ENCODE measurements at places on chromosomes 5 and 9.

- DNase-seq = no peak
Observed at GRCh38 chr5:38591523-38591849, 35.0 kb upstream of the LIFR start.

DNA sequence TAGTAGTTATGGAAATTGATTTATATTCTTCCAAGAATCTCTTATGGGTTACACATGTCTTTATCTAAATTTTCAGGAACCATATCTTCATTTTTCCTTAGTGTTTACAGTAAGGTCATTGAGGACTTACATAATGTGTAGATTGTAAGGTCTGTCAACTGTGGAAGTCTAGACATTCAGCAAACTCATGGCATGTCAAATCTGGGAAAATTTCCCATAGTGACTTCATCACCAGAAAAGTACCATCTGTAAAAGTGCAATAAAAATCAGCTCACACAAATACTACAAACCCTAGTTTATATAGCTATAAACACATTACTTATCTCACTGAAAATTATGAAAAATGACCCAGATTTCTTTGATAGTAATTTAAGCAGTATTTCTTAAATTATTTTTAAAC lies 419.4 kb downstream of the MTRR start:
- no peak for DNase-seq

GRCh38 chr5:150062216-150062922 lies 24.0 kb downstream of the CSF1R start:
- DNase-seq = no peak

DNA sequence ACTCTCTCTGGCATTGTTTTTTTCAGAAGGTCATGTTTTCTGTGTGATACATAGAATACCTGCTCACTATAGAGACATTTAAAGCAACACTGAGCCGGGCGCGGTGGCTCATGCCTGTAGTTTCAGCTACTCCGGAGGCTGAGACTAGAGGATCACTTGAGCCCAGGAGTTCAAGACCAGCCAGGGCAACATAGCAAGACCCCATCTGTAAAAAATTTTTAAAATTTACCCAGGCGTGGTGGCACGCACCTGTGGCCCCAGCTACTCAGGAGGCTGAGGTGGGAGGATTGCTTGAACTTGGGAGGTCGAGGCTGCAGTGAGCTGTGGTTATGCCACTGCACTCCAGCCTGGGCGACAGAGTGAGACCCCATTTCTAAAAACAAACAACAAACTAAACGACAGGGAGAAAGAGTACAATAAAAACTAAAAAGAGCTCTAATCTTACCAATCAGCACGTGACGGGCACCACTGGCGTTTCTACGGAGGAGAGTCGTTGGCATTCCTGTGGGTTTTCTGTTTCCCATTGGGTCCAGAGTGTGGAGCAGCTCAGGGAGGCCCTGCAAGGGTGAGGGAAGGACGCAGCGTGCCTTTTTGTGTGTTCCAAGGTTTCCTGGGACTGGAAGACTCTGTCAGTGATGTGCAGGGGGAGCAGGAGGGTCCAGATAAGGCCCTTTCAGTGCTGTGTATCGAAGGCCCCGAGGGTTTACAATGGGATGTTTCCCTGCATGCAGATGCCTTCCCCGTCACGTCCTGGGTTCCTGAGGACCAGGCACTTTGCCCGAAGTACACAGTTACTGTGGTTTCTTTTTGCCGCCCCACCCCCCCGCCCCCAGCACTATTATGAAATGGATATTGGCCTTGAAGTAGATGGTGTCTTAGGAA lies 7.2 kb upstream of the RNU6ATAC start:
- no peak for DNase-seq

- DNase-seq = no peak
Observed at GRCh38 chr5:132017316-132017715, 5.9 kb upstream of the ACSL6 start.
